ENCODE measurements at places on chromosomes 4 and X.

DNA sequence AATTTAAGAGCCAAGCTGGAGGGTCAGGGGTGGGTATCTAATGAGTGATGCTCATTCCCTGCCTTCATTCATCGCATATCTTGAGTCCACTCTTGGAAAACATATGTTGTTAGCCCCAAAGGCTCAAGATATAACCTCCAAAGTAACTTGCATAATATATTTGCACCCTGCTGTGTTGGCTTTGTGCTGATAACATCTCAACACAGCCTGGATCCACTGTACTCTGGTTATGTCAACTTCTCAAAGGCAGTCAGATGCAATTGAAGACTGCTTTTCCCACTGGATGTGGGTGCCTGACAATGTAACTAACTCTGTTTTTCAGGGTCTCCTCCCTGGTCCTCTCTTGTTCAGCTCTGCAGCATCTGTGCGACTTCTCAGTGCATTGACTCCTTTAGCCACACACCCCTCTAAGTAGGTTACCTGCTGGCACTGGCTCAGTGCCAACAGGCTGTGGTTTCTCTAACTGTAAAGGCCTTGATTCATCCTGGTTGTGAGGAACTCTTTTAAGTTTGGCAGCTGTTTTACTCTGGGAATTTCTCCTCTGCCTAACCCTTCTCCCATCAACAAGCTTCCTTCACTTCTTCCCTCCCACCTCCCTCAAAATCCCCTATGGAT, 28.1 kb downstream of the SLC16A2 start:
- no peak for DNase-seq

- DNase-seq, result no peak
Measured at GRCh38 chrX:38108364-38108763, 102.0 kb downstream of the SYTL5 start.

DNA sequence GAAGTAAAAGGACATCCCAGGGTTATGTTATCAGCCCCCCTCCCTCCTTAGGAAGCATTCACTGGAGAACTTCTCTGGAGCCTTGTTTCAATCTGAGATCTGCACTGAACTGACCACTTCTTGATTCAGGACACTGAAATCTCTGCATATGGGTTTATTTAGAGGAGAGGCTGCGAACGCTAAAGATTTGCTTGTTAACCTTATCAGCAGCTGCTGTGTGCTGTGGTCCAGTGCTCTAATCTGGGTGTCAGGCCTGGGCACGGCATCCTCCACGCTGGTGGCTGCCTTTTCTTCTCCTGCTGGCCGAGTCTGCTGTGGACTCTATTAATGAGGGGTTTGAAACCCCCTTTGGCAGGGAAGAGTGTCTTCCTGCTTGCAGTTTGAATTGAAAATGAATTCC, 1094.7 kb upstream of the TENM3 start:
- DNase-seq, result no peak

DNA sequence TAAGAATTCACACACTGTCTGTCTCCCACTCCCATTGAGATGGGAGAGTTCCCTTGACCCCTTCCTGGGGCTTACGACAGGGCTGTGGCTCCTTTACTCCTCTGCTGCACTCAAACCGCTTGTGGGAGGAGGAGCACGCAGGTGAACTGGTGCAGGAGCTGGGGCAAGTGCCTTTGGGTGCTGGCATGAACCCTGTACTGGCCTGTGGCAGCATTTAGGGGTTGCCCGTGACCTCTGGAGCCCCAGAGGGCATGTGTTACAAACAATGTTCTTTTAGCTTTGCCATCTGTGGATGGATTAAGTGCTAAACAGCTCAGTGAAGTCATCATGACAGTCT, 21.8 kb upstream of the FTHL17 start:
- DNase-seq, result no peak

DNA sequence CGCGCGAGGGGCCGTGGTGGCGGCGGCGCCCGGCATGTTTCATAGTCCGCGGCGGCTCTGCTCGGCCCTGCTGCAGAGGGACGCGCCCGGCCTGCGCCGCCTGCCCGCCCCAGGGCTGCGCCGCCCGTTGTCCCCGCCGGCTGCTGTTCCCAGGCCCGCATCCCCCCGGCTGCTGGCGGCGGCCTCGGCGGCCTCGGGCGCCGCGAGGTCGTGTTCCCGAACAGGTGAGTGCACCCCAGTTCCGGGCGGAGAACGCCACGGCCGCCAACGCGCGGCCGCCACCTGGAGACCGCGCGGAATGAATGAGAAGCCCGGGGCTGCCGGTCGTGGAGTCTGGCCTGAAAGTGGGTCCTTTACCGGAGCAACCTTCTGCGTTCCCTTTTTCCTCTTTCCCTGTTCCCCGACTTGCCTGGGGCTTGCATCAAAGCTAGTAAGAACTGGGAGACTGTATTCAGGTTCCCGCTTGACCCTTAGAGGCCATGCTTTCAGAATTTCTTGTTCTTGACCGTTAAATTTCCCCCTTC, 429 bp downstream of the NOCT start:
- DNase-seq, result no peak

GRCh38 chrX:111402344-111402743, 9.6 kb downstream of the DCX start:
- DNase-seq, result no peak

DNA sequence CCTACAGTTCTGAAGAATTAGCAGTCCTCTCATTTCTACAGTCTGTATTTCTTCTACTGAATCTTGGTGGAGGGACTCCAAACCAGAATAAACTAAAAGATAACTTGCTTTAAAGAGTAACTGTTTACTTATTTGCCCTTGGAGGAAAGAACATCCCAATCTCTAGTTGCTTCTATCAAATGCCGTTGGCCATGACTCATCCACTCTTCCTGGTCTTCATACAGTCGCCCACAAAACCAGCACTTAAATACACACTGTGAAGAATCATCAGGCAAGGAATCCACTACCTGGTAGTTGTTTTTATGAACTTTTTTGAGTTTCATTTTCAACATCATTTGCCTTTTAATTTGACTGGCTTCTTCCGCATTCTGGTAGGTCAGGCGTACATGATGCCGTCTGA, 14.2 kb downstream of the ZNF518B start:
- no peak for DNase-seq

GRCh38 chr4:168831919-168832762, 177.9 kb downstream of the CBR4 start:
- DNase-seq, result peak; percentile 60
